ENCODE measurements at places on chromosomes 1 and 21.

DNA sequence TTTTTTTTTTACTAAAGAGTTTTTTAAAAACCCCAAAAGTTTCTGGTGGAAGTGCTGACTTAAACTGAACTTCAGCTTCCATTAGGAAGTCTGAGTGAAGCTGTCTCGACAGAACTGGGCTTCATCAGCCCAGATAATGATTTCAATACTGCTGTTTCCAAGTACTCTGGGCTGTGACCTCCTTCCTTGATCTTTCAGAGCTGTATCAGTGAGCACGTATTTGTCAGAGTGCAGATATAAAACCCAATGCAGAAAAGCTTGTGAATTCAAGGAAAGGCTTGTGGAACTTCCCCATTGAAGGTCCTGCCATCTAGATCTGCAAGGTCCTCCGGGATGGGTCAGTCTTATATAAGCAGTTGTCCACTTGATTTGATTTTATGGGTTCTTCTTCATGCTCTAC, 50.1 kb upstream of the RGS21 start:
- H3K27ac ChIP-seq: no peak overlapping the region
- H3K36me3 ChIP-seq: no peaks in the 10 kb centered on the region
- no peak overlapping the region for H3K4me3 ChIP-seq
- no peak for DNase-seq
- H3K27me3 ChIP-seq: no peaks in the 10 kb centered on the region
- no peaks in the 10 kb centered on the region for H3K4me1 ChIP-seq

DNA sequence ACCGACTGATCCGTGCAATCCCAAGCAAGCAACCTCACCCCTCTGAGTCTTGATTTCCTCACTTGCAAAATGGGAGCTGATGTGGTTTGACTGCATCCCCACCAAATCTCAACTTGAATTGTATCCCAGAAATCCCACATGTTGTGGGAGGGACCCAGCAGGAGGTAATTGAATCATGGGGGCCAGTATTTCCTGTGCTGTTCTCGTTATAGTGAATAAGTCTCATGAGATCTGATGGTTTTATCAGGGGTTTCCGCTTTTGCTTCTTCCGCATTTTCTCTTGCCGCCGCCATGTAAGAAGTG, 58.4 kb downstream of the FHAD1 start:
- H3K4me3 ChIP-seq: no peak overlapping the region
- H3K4me1 ChIP-seq: no peaks in the 10 kb centered on the region
- no peak for DNase-seq
- no peaks in the 10 kb centered on the region for H3K27me3 ChIP-seq
- H3K27ac ChIP-seq: no peak overlapping the region

DNA sequence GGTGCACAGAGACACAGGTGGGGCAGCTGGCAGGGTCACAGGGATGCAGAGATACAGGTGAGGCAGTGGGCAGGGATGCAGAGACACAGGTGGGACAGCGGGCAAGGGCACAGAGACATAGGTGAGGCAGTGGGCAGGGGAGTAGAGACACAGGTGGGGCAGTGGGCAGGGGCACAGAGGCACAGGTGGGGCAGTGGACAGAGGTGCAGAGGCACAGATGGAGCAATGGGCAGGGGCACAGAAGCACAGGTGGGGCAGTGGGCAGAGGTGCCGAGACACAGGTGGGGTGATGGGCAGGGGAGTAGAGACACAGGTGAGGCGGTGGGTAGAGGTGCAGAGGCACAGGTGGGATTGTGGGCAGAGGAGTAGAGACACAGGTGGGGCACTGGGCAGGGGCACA, 117.3 kb upstream of the KLHDC7A start:
- no peak overlapping the region for H3K27ac ChIP-seq
- no peak overlapping the region for H3K4me3 ChIP-seq
- no peak for DNase-seq
- H3K36me3 ChIP-seq: no peaks in the 10 kb centered on the region
- H3K27me3 ChIP-seq: no peaks in the 10 kb centered on the region

DNA sequence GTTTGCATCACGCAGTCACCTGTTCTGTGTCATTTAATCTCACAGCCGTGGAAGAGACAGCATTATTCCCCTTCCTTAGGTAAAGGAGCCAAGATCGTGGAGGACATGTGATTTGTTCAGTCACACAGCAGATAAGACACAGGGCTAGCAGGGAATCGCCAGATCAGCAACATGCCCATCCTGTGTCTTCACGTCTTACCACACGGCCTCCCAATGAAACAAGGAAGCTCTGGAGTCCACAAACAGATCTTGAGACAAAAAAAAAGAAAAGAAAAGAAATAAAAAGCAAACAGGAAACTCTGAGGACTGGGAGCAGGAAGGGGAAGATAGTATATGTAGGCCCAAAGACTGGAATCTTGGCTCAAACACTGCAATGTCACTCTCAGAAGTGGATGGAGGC, 155.3 kb downstream of the ADSS2 start:
- H3K27me3 ChIP-seq: no peaks in the 10 kb centered on the region
- no peak overlapping the region for H3K4me3 ChIP-seq
- no peaks in the 10 kb centered on the region for H3K36me3 ChIP-seq
- H3K27ac ChIP-seq: no peak overlapping the region

GRCh38 chr1:154955039-154955717, 721 bp downstream of the PBXIP1 start:
- no peaks in the 10 kb centered on the region for H3K27me3 ChIP-seq
- H3K4me1 ChIP-seq: peaks cover 15% of the 10 kb centered on the region
- no peaks in the 10 kb centered on the region for H3K36me3 ChIP-seq
- DNase-seq: peak; percentile 59
- H3K27ac ChIP-seq: peak overlapping the region; percentile 72
- peak overlapping the region; percentile 29 for H3K4me3 ChIP-seq

DNA sequence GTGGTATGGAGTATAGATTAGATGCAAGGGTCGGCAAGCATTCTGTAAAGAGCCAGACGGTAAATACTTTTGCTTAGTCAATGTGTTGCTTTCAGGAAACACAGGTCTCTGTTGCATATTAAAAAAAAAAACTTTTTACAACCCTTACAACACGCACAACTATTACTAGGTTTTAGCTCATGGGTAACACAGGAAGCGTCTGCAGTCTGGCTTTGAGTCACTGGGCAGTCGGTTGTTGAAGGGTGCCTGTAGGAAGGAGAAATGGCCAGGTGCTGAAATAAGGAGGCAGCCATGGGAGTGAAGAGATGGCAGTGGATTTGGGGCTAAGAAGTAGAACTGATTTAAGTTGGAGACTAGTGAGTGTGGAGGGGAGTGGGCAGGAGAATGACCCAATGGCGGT, 192.1 kb downstream of the KCNJ6 start:
- DNase-seq: no peak
- H3K4me1 ChIP-seq: no peaks in the 10 kb centered on the region
- no peaks in the 10 kb centered on the region for H3K27me3 ChIP-seq
- no peaks in the 10 kb centered on the region for H3K36me3 ChIP-seq
- H3K4me3 ChIP-seq: no peak overlapping the region

DNA sequence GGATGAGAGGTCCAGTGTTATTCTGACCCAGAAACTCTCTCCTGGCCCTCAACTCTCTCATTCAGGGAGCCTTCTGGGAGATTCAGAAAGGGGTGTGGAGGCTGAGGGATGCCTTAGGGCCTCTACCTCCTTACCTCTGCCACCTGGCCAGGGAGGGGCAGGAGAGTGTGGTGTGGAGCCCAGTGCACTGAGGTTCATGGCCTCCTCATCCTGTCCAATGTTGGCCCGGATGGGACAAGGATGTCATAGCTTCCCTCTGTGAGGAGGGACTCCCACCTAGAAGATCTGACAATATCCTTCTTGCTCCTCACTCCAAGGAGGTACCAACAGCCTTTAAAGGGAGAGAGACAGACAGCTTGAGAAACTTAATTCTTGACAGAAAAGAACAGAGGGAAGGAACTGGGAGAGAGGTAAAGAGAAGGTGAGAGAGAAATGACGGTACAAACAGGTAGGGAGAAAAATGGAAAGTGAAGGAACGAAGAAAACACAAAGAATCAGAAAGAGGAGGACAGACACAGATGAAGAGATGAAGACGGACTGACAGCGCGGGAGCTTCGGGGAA, 779 bp downstream of the BEND5 start:
- no peaks in the 10 kb centered on the region for H3K27me3 ChIP-seq
- DNase-seq: no peak

- no peaks in the 10 kb centered on the region for H3K36me3 ChIP-seq
- H3K27ac ChIP-seq: no peak overlapping the region
- H3K4me1 ChIP-seq: no peaks in the 10 kb centered on the region
- no peak overlapping the region for H3K4me3 ChIP-seq
- DNase-seq: no peak
Measured at GRCh38 chr1:6935361-6935883, 150.2 kb downstream of the CAMTA1 start.

- H3K27me3 ChIP-seq: no peaks in the 10 kb centered on the region
- no peaks in the 10 kb centered on the region for H3K36me3 ChIP-seq
- no peaks in the 10 kb centered on the region for H3K4me1 ChIP-seq
- no peak for DNase-seq
- H3K4me3 ChIP-seq: no peak overlapping the region
Measured at GRCh38 chr1:44903011-44903680, 60.1 kb upstream of the PTCH2 start.

GRCh38 chr1:59413327-59413720, 116.4 kb downstream of the FGGY start:
- no peaks in the 10 kb centered on the region for H3K4me1 ChIP-seq
- H3K27me3 ChIP-seq: no peaks in the 10 kb centered on the region
- no peaks in the 10 kb centered on the region for H3K36me3 ChIP-seq
- H3K4me3 ChIP-seq: no peak overlapping the region

GRCh38 chr1:38533772-38534472, 325.6 kb downstream of the RRAGC start:
- no peaks in the 10 kb centered on the region for H3K27me3 ChIP-seq
- H3K4me3 ChIP-seq: no peak overlapping the region
- H3K36me3 ChIP-seq: no peaks in the 10 kb centered on the region
- no peak overlapping the region for H3K27ac ChIP-seq

- H3K27me3 ChIP-seq: no peaks in the 10 kb centered on the region
- no peak overlapping the region for H3K4me3 ChIP-seq
- no peaks in the 10 kb centered on the region for H3K36me3 ChIP-seq
- no peak overlapping the region for H3K27ac ChIP-seq
Measured at GRCh38 chr1:100868364-100868995, 26.2 kb downstream of the EXTL2 start.

- H3K36me3 ChIP-seq: no peaks in the 10 kb centered on the region
- H3K27ac ChIP-seq: no peak overlapping the region
- no peaks in the 10 kb centered on the region for H3K4me1 ChIP-seq
- H3K4me3 ChIP-seq: no peak overlapping the region
- H3K27me3 ChIP-seq: no peaks in the 10 kb centered on the region
Measured at GRCh38 chr1:116185161-116185701, 74.0 kb downstream of the MAB21L3 start.

DNA sequence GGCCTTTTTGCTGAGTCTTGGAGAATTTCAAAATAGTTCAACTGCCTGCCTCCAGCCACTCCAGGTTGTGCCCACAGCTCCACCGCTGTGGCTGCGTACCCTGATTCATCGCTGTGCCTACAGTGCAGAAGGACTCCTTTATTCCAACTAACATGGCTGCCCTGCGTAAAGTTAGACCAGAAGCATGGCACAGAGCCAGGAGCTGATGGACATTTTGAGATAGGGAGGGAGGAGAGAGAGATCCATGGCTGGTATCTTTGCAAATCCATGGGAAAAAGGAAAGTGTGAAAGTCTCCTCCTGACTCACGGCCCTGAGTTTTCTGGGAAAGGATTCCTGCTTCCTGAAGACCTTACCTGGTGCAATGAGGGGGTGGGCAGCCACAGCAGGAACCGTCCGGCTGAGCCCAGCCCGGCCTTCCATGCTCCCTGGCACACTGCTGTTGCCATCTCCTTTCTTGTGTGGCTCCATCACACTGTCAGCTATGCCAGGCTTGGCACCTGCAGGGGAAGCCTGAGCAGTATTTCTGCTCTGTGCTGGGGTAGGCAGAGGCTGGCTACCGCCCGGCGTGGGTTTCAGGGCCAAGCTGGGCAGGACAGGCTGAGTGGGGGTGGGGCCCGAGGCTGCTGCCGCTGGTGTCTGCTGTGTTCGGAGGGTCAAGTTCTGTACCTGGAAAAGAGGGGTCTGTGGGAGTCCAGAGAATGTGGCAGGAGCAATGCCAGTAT, 46.0 kb upstream of the A3GALT2 start:
- peaks cover 16% of the 10 kb centered on the region for H3K4me1 ChIP-seq
- H3K27me3 ChIP-seq: no peaks in the 10 kb centered on the region
- H3K36me3 ChIP-seq: peaks cover 5% of the 10 kb centered on the region
- H3K27ac ChIP-seq: no peak overlapping the region
- no peak for DNase-seq

DNA sequence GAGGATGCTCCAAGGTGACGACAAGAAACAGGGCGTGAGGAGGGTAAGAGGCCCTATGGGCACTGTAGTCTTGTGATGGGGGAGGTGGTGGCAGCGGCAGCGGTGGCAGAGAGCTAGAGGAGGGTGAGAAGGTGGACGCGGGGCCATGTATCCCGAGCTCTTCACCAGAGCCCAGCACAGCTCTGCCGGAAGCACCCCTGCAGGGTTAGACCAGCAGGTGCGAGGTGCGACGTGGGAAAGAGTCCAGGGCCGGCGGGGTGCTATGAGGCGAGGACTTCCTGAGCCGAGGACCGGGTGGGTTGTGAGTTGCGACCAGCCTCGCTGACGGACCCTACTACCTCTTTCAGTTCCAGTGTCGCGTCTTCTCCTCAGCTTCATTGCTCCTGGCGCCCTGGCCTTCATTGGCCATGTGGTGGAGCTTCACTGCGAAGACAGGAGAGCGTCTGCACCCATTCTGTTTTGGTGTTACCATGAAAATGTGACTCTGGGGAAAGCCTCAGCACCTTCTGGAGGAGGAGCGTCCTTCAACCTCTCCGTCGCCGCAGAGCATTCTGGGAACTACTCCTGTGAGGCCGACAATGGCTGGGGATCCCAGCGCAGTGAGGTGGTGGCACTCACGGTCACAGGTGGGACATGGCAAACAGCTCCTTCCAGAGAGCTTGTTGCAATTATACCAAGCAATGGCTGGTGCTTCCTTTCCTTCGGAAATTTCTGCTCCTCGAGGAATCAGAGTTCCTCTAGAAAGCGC, 67.9 kb upstream of the KIRREL1 start:
- no peak for DNase-seq
- no peaks in the 10 kb centered on the region for H3K27me3 ChIP-seq
- H3K27ac ChIP-seq: no peak overlapping the region

DNA sequence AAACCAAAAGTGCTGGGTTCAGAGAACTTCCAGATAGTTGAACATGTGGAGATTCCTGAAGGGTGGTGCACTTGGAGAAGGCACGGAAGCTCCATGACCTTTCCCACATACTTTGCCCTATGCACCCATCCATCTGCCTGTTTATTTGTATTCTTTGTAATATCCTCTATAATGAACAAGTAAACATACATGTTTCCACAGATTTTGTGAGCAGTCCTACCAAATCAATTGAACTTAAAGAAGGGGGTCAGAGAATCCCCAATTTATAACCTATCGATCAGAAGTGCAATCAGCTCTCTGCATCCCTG, 121.4 kb downstream of the ADSS2 start:
- H3K27me3 ChIP-seq: no peaks in the 10 kb centered on the region
- no peaks in the 10 kb centered on the region for H3K36me3 ChIP-seq
- no peaks in the 10 kb centered on the region for H3K4me1 ChIP-seq
- H3K27ac ChIP-seq: no peak overlapping the region

- no peak for DNase-seq
- H3K27me3 ChIP-seq: no peaks in the 10 kb centered on the region
- no peaks in the 10 kb centered on the region for H3K36me3 ChIP-seq
- no peak overlapping the region for H3K4me3 ChIP-seq
- no peaks in the 10 kb centered on the region for H3K4me1 ChIP-seq
Measured at GRCh38 chr1:168079761-168080160, 57.0 kb downstream of the GPR161 start.
